Caco-2 (cell line): ENCODE measurements at places on chromosomes 7 and 10. TPM values are rescaled to one million over a fixed set of nuclear protein-coding genes. Genes with fewer than 3 reads are reported as not detected.
A peak's percentile ranks its signal among the peaks of the same experiment; 100 is the strongest.

DNA sequence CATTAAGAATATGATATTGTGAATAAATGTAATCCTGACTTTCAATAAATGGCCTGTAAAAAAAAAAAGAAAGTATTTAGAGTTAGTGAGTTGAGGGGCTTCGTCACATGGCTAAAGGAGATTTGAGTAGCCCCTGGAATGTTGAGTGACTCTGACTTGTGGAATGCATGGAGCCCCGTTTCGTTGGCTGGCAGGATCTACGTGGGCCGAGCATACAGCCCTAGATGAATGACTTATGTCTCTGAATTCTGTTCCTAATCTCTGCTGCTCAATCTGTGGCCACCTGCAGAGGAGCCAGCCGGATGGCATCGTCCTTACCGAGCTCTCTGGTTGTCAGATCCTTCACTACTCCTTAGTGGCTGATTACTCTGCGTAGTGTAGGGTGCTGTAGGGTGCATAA, 155.7 kb downstream of the MGMT start:
- no peak for DNase-seq

DNA sequence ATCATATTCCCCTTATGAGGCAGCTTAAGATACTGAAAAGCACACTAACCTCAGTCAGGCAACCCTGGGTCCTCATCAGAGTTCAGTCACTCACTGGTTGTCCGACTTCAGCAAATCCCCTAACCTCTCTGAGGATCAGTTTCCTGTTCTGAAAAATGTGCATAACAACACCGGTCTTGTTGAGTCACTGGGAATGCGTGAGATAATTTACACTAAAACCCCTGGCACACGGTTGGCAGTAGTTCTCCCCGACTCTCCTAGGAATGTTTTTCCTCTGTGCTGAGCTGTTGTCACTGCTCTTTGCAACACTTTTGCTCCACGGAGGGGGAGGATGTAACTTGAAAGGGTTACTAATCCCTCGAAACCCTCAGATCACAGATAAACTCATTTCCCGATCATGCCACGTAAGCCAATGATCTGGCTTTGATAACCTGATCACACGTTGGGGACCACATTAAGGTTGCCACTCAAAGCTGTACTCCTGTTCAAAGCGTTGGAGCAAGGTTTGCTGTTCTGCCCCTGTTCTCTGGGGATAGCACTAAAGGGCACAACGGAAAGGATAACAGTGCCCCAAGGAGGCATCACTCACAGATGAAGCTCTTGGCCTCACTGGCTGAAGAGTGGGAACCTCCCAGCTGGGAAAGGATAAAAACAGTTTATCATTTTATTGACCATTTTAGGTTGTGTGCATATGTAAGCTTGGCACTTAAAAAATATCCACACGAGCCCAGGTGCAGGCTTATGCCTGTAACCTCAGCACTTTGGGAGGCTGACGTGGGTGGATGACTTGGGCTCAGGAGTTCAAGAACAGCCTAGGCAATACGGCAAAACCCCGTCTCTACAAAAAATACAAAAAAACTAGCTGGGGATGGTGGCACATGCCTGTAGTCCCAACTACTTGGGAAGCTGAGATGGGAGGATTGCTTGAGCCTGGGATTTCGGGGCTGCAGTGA, 5.0 kb upstream of the RBM17 start:
- no peak for DNase-seq

- DNase-seq = no peak
Measured at GRCh38 chr10:69674786-69675185, 44.7 kb downstream of the FAM241B start.

- peak; percentile 55 for DNase-seq
Measured at GRCh38 chr7:130912862-130913638, 179.0 kb upstream of the KLF14 start.

DNA sequence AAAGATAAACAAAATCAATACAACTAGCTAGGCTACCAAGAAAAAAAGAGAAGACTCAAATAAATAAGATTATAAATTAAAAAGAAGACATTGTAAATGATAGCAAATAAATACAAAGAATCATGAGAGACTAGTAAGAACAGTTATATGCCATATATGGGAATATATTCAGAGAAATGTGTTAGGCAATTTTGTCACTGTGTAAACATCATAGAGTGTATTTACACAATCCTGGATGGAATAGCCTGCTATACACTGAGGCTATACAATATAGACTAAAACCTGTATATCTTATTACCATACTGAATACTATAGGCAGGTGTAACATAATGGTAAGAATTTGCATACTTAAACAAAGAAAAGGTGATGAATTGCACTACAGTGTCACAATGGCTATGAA, 717.4 kb downstream of the PARD3 start:
- DNase-seq = no peak

- DNase-seq = no peak
Measured at GRCh38 chr7:28984217-28984616, 26.1 kb upstream of the TRIL start.

DNA sequence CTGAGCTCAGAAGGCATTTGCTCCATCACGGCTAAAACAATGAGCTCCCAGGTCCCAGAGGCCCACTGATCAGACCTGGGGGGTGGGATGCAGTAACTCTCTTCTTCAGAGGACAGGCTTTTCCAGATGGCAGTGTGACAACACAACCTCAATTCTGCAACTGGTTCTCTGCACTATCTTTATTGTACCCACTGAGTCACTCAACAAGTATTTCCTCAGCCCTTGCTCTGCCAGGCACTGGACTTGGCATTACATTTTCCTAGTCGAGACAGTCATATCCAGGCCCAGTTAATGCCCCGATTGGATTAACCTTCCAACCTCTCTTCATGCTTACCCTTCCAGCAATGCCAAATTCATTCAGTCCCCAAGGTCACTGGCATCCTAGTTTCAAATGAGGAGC, 72.6 kb downstream of the JAZF1 start:
- DNase-seq = no peak

GRCh38 chr10:3635211-3635671, 149.8 kb downstream of the KLF6 start:
- DNase-seq = no peak

DNA sequence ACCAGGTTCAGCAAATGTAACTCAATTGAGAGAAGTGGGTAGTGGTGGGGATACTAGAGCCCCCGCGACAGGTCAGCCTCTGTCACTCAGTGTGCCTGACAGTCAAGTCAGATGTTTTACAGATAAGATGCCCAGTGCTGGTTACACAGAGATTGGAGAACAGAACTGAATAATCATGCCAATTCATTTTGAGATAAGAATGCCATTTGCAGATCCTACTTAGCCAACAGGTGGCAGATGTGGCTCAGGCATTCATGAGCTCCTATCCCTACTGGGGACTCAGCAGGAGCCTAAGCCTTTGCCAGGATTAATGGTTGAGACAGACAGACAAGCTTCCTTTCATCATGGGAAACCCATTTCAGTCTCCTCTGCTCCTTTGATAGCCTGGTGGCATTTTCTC, 137.8 kb downstream of the MAPK8 start:
- peak; percentile 56 for DNase-seq

DNA sequence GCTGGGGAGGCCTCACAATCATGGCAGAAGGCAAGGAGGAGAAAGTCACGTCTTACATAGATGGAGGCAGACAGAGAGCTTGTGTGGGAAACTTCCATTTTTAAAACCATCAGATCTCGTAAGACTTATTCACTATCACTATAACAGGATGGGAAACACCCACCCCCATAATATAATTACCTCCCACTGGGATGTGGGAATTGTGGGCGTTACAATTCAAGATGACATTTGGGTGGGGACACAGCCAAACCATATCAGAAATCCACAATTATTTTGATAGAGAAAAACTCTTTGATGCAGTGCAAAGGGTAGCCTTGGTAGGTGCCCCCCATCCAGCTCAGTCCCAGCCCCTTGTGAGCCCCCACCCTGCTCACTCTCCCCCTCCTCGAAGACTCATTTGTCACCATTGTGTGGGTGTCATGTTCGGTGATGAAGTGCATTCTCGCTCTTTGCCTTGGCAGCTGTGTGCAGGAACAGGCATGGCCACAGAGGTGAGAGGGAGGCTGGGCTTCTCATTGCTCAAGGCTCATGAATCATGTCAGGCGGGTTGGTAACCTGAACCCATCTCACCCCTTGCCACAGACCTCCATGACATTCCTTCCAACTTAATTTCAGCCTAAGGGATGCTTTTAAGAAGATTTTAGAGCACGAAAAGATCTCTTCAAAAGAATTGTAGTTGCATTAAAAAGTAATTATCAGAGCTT, 75.9 kb downstream of the BUB3 start:
- DNase-seq = no peak

GRCh38 chr10:3769556-3769955, 15.5 kb downstream of the KLF6 start:
- no peak for DNase-seq

DNA sequence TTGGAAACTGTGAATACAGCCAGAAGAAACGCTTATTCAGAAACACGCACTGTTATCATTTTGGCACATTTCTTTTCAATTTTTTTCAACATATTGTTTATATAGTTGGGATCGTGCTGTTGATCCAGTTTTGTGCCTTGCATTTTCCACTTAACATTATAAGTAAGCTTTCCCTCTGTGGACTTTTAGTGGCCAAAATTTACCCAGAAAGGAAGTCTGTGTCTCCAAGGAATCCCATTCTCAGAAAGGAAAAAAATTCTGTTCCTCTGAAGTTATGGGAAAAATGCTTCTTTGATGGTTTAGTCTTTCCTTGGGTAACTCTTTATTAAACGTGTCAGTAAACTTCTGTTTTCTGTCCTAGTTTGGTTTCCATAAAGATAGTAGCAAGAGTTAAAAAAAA, 280.0 kb downstream of the REEP3 start:
- DNase-seq = no peak

GRCh38 chr10:13462551-13462950, 66.3 kb downstream of the BEND7 start:
- no peak for DNase-seq

DNA sequence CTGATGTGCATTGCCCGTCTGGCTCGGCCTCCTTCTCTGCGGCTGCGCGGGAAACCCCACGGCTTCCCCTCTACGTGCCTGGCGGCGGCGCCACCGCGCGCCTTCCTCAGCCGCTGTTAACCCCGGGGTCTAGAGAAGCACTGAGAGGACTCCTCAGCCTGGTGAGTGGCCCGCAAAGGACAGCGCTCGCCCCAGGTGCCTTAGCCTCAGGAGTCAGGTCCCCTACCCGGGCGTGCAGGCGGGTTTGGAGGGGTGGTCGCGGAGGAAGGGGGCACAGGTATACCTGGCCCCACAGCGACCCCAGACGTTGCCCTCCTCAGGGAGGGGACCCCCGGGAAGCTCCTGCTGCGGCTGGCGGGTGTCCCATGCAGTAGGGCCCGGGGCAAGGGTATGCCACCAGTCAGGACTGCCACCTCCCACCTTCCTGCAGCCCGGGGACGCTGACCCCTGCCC, 51.0 kb downstream of the ARL5B start:
- no peak for DNase-seq

DNA sequence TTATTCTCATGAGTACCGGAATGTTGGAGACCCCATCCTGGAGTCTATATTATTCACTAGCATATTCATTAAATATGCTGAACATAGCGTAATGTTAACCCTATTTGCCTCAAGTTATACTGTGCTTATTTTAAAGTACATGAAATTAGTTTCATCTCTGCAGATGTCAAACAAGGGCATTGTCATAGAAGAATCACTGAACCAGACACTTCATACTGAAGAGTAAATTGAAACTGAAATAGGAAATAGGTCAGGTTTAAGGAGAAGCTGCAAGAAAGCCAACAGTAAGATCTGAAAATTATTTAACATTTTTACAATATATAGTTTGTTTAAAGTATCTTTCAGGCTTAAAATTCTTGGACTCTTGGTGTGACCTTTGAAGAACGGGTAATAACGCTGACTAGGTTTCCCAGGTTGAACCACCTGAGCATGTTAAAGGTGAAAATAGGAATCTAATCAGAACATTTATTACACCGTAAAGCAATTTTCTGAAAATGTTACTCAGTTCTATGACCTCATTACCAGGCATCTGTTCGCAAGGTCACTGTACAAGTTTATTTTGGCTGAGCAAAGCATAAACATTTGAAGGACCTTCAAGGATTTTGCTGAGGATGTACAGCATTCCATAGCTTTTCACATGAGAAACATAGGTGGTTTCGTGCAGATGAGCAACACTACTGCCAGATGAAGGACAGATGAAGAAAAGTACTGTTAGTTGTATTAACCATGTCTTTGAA, 82.7 kb downstream of the REEP3 start:
- no peak for DNase-seq

GRCh38 chr10:80207768-80208370, 2.5 kb upstream of the ANXA11 start:
- DNase-seq = no peak

- no peak for DNase-seq
Measured at GRCh38 chr10:7285522-7286322, 125.1 kb downstream of the SFMBT2 start.

PTPRE gene
- total RNA-seq = 0.46 and 0.50 TPM in 2 replicates

C7orf33 gene
- 0.23 TPM in 1 of 2 replicates, not detected in the other for total RNA-seq

ACHE gene
- 16.5 and 19.0 TPM in 2 replicates for total RNA-seq

FXYD4 gene
- total RNA-seq = not detected in 2 replicates

ZP3 gene
- total RNA-seq = 3.2 and 5.5 TPM in 2 replicates

CYP26A1 gene
- 0.82 and 0.93 TPM in 2 replicates for total RNA-seq

ZNF680 gene
- 13.1 and 15.2 TPM in 2 replicates for total RNA-seq

GFRA1 gene
- not detected in 2 replicates for total RNA-seq

AKR1D1 gene
- total RNA-seq = 2.2 and 2.3 TPM in 2 replicates
